Mammary epithelial cell (primary cell): ENCODE measurements at places on chromosomes 12 and 14.
A peak's percentile ranks its signal among the peaks of the same experiment; 100 is the strongest.

DNA sequence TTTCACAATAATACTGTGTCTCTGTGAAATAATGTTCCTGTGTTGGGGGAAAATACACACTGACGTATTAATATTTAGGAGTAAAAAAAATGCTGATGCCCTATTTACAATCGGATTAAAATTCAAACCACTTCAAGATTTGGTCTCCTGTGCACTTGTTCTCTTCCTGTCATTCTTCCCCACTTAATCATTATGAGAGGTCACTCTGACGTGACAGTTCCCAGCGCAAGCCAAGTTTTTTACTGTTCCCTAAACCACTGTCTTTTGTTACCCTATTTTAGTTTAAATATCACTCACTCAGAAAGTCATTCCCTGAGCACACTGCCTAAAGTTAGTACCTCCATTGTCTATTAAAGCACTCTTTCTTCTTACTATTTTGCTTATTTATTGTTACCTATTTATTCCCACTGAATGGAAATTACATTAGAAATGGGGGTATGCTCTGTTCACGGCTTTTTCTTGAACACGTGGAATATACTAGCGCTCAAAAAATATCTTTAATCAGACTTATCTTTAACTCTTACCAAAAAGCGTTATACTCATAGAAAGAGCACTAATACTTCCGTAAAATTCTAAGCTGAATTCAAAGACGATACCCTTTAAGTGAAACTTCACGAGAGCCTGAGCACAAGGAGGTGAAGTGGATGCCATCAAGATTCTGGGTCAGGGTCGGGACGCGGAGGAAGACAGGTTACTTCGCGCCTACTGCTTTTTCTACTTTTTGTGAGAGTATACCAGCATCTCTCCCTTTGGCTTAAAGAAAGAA, 670 bp upstream of the PSMA3 start:
- peak; percentile 36 for DNase-seq

- DNase-seq = no peak
Measured at GRCh38 chr12:124501112-124501561, 66.3 kb downstream of the NCOR2 start.

GRCh38 chr14:83816761-83817160, 1713.2 kb upstream of the FLRT2 start:
- no peak for DNase-seq

DNA sequence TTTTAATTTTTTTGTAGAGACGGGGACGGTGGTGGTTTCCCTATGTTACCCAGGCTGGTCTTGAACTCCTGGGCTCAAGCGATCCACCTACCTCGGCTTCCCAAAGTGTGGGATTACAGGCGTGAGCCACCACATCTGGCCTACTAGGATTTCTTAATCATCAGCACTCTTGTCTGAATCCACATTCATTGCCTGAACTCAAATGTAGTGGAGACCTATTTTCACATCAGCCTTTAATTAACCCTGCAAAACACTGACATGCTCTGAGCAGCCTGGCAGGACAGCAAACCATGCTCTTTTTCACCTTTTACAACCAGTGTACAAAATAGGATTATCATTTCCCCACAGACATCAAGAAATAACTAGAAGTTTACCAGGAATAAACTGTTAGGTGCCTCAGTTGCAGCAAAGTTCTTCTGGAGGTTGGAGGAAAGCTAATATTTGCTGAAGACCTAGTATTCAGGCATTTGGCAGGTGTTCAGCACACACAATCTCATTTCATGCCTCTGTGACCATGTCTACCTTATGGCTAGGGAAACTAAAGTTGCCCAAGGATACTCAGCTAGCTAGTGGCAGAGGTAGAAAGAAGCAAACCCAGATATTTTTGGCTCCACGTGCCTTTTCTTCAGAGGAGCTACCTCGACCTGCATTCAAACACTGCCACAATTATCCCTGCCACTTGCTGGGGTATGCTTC, 37.7 kb downstream of the CFL2 start:
- no peak for DNase-seq

DNA sequence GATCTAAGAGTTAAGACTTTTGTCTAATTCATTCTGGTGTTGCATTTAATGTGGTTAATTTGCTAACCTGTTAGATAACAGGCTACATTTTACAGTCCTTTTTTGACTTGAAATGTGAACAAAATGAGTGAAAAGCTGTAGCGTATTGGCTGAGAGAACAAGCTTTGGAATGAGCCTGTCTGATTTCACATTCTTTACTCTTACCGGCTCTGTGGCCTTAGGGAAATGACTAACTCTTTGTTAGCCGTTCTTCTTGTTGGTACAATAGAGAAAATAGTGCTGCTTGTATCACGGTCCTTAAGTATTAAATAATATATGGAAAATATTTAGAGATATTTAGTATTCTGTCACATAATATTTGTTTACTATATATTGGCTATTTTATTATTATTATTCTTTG, 1.9 kb downstream of the MNAT1 start:
- peak; percentile 75 for DNase-seq

- DNase-seq = no peak
Measured at GRCh38 chr12:49903700-49904423, at the start of gene FAIM2. Gene FAIM2, minus strand, starts transcription at chr12:49903900. Its CDS starts 108 bp downstream, at chr12:49903792.

GRCh38 chr12:117912756-117913155, 56.0 kb downstream of the KSR2 start:
- no peak for DNase-seq

- DNase-seq = no peak
Measured at GRCh38 chr14:95533391-95533821, 1.4 kb upstream of the GLRX5 start.

- DNase-seq = peak; percentile 74
Measured at GRCh38 chr14:50961605-50962221, 17.4 kb upstream of the PYGL start.

- no peak for DNase-seq
Measured at GRCh38 chr12:6390084-6390799, 6.3 kb downstream of the LTBR start.

- no peak for DNase-seq
Measured at GRCh38 chr12:131355361-131356245, 355.3 kb upstream of the SFSWAP start.

- no peak for DNase-seq
Measured at GRCh38 chr14:103109535-103110441, 13.5 kb upstream of the TNFAIP2 start.

DNA sequence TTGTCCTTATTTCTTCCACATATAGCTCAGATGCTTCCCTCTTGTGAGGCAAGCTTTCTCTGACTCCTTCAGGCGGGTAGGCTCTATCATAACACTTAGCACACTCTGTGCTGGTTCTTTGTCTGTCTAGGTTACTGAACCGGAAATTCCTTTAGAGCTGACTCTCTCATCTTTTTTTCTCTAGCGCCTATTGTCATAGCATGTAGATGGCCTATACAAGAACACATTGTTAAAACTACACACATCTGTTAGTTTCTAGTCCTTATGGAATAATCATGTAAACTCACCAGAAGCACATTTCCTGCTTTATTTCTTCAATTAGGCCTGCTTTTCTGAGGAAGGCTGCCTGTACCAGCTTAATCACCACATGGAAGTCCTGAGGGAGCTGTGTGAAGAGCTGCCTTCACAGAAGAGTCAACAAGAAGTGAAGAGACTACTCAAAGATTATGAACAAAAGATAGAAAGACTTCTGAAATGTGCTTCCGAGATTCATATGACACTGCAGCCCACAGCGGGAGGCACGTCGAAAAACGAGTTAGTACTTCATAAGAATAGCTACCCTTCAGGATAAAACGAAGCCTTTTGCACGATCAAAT, 143.9 kb downstream of the SYNE2 start:
- DNase-seq = no peak

- DNase-seq = no peak
Measured at GRCh38 chr12:20097626-20098025, 270.7 kb upstream of the PDE3A start.

DNA sequence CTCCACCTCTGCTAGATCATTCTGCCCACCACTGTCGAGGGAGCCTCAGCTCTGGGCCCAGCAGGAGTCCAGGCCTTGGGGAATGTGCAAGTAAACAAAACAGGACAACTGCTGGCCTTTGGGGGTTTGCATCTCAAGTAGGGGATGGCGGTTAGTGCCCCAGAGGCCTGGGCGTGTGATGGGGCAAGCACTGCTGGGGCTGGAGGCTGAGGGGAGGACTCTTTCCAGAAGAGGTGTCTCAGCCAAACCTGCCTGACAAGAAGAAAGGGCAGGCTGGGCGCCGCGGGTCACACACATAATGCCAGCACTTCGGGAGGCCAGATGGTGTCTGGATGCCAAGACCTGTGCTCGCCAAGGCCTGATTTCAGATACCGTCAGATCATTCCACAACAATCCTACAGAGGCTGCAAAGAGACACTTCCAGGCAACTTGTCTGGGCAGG, 8.6 kb upstream of the ALDH2 start:
- peak; percentile 41 for DNase-seq

GRCh38 chr14:42429401-42429800, 822.7 kb downstream of the LRFN5 start:
- no peak for DNase-seq

- no peak for DNase-seq
Measured at GRCh38 chr12:21183721-21184275, 52.8 kb downstream of the SLCO1B1 start.

DNA sequence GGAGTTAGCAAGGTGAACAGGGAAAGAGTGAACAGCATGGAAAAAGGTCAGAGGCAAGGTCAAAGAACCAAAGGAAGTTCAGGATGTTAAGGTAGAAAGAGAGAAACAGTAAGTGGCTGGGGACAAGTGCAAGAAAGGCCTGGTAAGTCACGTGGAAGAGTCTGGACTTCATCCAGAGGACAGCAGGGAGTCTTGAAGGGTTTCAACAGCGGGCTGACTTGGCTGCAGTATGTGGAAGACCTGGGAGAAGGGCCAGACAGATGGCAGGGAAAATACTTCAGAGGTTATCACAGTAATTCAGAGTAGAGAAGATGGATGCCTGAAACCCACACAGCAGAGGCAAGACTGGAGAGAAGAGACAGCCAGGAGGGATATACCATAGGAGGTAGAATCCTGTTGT, 34.0 kb downstream of the CIT start:
- DNase-seq = no peak

- DNase-seq = no peak
Measured at GRCh38 chr14:68619790-68620574, 172.9 kb downstream of the ZFP36L1 start.

- DNase-seq = no peak
Measured at GRCh38 chr12:84464616-84465015, 448.0 kb downstream of the SLC6A15 start.

DNA sequence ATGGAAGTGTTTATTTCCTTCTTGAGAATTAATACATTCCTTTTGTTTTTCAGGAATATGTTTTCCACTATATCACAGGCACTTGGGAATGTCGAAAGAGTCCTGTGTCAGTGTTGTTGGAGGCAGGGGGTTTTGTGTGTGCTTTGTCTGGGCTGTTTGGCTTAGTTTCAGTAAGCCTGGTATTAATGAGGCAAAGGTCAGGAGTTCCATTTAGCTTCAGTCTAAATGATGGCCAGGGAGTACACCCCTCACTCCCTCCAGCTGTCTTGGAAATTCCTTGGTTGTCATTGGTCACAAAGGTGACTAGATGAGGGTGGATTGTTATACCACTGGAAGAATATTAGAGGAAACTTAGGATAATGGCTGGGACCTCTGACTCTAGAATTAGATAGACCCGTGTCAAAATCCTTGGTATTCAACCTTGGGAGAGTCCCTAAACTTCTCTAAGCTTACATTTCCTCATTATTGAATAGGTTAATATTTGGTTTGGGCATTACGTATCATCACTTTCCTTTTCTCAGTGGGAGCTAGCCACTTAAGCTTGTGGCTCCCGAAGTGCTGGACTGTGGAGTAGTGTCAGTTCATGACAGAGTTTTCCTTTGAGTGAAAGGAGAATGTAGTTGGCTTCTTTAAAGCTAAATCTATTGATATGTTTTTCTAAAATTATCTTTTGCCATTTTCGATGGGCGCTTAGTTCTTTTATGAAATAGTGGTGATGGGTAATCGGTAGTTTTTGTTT, 5.2 kb downstream of the FRS2 start:
- DNase-seq = no peak

GRCh38 chr14:68337279-68337678, 455.6 kb downstream of the ZFP36L1 start:
- DNase-seq = no peak

GRCh38 chr12:16346958-16347357, 487 bp upstream of the MGST1 start:
- DNase-seq = no peak

DNA sequence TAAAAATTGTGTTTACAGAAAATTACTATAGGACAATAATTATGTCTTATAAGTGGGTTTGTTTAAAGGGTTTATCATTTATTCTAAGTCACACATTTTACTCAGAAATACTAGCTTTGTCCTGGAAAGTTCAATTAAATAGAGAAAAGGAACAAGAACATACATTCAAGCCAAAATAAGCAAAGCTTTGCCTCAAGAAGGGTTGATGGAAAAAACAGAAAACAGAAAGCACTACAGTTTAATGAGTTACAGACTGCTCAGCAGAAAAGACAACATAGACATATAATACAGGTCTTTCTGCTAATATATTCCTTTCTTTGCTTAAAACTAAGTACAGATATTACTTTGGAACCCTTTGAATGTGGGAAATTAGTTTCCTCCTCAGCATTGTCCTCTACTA, 703.0 kb upstream of the LRFN5 start:
- DNase-seq = no peak

GRCh38 chr14:70641548-70642302, at the start of gene TTC9:
Gene TTC9, plus strand, starts transcription at chr14:70641916. Its CDS starts 214 bp downstream, at chr14:70642130.
- no peak for DNase-seq

GRCh38 chr12:78239544-78239943, 408.9 kb downstream of the NAV3 start:
- no peak for DNase-seq

DNA sequence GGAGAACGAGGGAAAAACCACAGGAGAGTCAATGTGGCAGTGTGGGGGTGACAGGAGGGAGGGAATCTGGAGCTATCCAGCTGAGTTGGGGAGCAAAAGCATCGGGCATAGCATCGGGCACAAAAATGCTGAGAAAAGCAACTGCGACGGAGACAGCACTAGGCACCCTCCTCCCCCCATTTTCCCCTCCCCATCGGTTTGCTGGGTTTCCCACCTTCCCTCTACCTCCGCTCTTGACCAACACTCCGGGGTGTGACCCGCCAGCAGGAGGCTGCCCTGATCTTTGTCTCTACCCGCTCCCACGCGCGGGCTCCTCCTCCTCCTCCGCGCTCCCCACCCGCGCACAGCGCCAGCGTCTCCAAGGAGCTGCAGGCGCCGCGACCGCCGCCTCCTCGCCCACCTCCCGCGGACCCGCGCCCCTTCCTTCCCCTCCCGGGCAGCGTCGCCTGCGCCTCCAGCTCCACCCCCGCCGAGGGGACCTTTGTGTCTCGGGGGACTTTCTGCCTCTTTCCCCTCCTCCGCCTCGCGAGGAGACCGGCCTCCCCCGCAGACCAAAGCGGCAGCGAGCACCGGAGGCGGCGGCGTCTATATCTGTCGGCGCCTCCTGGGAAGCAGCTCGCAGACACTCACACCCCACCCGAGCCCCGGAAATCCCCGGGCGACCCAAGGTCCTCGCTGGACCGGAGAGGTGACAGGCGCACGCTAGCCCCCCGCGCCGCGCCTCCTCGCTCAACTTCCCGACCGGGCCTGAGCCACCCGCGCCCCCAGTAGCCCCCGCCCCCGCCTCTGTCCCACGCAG, 920 bp downstream of the CDK17 start:
- DNase-seq = peak; percentile 61

GRCh38 chr12:124527861-124528561, 39.4 kb downstream of the NCOR2 start:
- DNase-seq = no peak

GRCh38 chr12:22458298-22458937, 85.9 kb downstream of the C2CD5 start:
- no peak for DNase-seq

- no peak for DNase-seq
Measured at GRCh38 chr14:67491285-67491684, 2.8 kb upstream of the TMEM229B start.

- no peak for DNase-seq
Measured at GRCh38 chr12:12505544-12506495, 56.8 kb downstream of the DUSP16 start.

- DNase-seq = peak; percentile 92
Measured at GRCh38 chr12:10940389-10940788, 1.3 kb upstream of the TAS2R14 start.
